AG10803 (cell line): ENCODE measurements at places on chromosomes 3 and 15.

DNA sequence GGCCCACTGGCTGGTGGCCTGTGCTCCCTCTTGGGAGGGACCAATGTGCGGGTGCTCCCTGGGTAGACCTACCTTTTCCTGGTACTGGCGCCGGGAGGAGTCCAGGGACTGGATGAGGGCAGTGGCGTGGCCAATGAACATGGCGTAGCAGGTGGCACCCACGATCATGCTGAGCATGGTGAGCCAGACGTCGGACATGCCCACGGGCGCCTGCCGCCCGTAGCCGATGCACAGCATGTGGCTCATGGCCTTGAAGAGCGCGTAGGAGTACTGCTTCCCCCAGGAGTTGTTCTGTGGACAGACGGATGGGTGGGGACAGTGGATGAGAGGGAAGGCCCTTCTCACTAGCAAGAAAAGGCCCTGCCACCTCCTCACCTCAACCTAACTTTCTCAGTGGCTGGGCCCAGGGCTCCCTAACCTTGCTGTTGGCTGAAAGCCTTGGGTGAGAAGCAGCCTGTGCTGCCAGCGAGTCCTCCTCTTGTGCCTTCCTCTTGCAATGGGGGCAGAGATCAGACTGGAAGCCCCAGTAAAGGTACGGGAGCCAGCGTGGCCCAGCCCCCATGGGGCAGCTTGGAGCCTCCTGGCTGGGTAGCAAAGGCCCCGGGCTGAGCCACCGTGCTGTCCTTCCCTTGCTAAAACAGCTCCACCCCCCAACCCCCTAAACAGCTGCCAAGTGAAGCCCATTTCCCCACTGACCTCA is 39.1 kb downstream of the HCN4 start:
- DNase-seq: no peak

DNA sequence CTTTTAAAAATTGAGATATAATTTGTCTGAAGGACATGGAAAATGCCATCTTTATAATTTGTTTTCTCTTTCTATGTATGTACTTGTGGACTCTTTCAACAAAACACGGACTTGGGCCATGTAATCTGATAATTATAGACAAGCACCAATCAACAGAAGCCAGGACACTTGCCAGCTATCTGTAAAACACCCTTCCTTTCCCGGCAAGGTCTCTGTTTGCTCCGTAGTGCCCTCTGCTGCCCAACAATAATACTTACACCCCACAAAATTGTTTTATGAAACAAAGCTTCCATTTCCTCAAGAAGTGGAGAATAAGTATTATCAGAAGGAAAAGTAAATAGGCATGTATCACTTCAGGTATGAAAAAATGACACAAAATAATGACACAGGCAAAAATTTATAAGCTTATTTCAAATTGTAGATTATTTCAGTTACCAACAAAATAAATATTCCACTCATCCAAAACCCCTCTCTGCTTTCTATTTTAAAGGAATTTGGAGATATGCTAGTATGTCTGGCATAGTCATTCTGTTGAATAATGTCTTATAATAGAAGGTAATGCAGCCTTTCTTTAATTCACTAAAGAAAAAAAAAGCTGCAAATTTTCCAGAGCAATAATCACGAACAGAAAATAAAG is 32.8 kb downstream of the MYH15 start:
- DNase-seq: peak; percentile 72

- DNase-seq: no peak
Measured at GRCh38 chr3:89624494-89624893, 517.1 kb downstream of the EPHA3 start.

DNA sequence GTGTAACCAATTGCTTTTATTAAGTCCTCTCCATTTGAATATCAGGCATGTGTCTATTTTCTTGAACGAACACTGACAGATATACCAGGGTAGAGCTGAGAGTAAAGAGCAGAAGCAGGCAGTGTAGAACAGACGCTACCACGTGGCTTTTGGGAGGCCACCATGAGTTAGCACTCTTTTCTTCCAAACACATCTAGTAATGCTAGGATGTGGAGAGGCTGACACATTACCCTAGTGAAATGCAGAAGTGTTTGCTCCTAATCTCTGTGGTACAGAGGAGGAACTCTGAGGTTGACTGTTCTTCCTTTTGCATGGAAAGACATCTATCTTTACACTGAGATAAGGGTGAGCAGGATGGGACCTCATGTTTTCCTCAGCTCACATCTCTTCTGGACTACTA is 216.3 kb downstream of the SATB1 start:
- no peak for DNase-seq

- DNase-seq: no peak
Measured at GRCh38 chr3:74066456-74066855, 441.7 kb upstream of the PDZRN3 start.

- DNase-seq: no peak
Measured at GRCh38 chr3:13146643-13147143, 73.5 kb upstream of the IQSEC1 start.
